Fibroblast of skin of back (primary cell): ENCODE measurements at places on chromosomes 13 and 19.

- DNase-seq: no peak
Observed at GRCh38 chr13:68806125-68806524, 1301.5 kb upstream of the ATXN8OS start.

DNA sequence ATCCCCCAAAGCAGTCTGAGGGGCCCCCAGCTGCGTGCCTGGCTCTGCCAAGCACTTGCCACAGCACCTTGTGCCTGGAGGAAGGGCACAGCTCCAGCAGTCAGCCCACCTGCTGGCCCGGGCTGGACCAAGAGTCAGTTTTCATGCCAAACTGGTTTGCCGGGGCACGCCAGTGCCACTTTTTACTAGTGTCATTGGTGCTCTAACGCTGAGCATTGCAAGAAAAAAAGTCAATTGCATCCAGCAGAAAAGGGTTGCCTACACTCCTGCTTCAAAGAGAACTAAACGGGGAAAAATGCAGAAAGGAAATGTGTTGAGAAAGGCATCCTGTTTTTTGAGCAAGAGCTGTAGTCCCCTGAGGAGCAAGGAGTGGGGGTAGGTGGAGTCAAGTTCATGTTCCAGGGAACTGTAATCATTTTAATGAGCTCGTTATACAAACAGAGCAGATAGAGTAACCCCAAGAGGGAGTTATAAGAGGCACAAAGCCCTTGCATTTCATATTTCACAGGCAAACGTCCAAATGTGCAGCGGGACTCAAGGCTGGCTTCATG is 68.4 kb downstream of the F2RL3 start:
- DNase-seq: no peak

DNA sequence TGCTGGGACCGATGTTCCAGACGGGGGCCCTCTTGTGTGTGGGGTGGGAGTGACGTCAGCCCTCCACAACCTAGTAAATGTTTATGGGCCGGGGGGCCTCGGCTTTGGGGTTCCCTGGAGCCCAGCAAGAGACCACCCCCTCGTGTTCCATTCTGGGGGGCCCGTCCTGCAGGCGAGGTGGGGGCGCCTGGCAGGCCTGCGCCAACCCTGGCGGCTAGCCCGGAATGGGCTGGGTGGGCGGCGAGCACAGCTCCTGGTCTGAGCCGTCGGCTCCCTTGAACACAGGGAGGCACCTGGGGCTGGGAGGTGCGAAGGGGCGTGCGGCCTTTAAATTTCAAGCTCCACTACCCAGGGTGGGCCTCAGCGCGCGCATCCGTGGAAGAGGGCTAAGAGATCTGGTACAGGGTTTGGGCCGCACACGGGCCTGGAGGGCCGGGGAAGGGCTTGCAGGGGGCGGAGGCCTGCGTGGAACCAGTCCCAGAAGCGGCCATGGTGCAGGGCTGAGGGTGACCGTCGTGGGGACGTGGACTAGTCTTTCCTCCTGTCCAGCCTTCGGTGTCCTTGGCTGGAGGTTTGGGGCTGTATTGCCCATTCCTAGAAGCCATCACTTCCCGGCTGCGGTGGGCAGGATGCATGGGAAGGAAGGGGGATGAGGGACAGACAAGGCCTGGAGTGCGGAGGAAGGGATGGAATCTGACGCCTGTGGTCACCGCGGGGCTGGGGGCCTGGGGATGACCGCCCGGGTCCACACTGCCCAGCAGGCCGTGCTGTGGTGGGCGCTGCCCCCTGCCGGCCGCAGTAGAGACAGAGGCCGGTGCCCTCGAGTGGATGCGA is 11.4 kb downstream of the NDUFA11 start:
- DNase-seq: no peak

GRCh38 chr19:38559428-38560401 is 58.0 kb downstream of the MAP4K1 start:
- DNase-seq: no peak

DNA sequence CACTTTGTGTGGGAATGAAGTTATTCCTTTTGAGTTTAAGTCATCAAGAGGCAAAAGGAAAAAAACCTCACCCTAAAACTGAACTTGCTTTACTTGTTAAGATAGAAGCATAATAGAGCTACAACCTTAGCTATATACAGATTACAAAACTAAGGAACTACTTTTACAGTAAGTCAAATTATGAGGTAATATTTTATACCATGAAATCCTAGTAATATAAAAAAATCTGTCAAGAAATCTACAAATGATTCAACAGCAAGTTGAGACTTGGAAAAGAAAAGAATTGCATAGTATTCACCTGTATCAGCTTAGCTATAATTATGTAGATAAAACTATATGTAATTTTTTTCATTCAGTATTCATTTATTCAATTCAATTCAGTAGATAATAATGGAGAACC is 335.3 kb downstream of the KLF5 start:
- no peak for DNase-seq
